Suppressor macrophage (primary cell): ENCODE measurements at places on chromosomes 4 and X.

- peak; percentile 82 for DNase-seq
Observed at GRCh38 chrX:107718156-107718621, 57.4 kb downstream of the TSC22D3 start.

GRCh38 chr4:135239964-135240363 is 1038.4 kb upstream of the PABPC4L start:
- no peak for DNase-seq

DNA sequence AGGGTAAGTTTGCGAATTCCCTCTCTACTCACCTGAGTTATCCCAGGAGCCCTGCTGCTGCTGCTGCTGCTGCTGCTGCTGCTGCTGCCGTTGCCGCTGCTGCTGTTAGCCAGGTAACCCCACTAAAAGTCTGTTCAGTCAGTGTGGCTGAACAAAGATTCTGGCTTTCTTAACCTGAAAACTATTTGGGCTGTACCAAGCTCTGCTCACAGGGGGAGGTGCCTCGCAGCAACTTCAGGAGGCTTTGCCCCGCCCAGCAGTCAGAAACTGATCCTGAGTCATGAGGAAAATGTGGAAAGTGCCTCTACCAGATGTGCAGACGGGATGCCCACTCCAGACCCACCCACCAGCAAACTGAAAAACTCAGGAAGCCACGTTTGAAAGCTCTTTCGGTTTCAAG is at the start of gene CAPN6:
Gene CAPN6, minus strand, starts transcription at position 145 of the 400 bp plus-strand sequence. CDS start 6,547 bp downstream, outside the sequence.
- DNase-seq, result no peak

GRCh38 chrX:70262952-70263567 is 3.1 kb upstream of the P2RY4 start:
- DNase-seq, result no peak

- DNase-seq, result no peak
Observed at GRCh38 chrX:148134578-148134977, 153.4 kb downstream of the FMR1NB start.

GRCh38 chr4:5374592-5374991 is 323.3 kb downstream of the STK32B start:
- no peak for DNase-seq

DNA sequence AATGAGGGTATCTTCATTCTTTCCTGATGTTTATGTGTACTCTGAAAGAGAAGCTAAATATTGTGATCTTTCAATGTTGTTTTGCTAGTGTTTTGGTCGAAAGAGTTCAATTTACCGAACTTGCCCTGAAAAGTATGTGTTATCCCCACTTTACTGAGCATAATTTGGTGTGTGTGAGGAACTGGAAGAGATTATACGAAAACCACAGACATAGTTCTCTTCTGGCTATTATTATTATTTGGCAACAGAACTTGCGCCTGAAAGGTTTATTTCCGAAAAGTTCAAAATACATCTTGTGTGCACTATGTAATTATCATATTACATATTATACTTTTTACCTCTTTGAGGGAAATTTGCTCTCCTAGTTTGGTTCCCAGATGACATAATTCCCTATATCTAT is 232.5 kb upstream of the INTU start:
- DNase-seq, result no peak

- DNase-seq, result no peak
Observed at GRCh38 chrX:63661676-63662075, 123.3 kb downstream of the ARHGEF9 start.

DNA sequence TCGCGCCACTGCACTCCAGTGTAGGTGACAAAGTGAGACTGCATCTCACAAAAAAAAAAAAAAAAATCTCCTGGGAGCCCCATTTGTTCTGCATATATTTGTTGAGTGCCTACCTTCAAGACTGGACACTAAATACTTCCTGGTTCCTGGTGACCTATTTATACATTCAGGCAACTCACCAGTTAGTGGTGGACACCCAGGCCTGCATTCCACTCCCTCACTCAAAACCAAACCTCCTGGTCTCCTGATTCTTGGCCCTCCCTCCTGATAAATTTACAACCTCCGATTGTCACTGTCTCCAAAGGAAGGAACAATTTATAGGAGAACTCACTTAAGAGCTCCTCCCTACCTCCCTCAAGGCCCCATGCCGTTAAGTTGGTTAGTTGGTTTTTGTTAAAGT is 3.1 kb downstream of the SYAP1 start:
- no peak for DNase-seq

GRCh38 chr4:23235628-23236390 is 543.1 kb downstream of the GBA3 start:
- no peak for DNase-seq

DNA sequence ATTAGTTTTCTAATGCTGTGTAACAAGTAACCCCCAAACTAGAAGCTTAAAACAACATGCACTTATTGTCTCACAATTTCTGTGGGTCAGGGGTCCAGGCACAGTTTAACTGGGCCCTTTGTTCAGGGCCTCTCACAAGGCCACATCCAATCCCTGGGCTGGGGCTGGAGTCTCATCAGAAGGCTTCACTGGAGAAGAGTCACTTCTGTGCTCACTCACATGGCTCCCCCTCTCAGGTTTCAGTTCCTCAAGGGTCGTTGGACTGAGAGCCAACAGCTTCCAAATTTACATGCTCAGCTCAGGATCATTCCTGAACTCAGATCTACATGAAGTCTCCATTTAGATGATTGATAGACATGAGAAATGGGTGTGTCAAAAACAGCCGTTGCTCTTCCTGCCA is 77.1 kb downstream of the EVC start:
- no peak for DNase-seq

DNA sequence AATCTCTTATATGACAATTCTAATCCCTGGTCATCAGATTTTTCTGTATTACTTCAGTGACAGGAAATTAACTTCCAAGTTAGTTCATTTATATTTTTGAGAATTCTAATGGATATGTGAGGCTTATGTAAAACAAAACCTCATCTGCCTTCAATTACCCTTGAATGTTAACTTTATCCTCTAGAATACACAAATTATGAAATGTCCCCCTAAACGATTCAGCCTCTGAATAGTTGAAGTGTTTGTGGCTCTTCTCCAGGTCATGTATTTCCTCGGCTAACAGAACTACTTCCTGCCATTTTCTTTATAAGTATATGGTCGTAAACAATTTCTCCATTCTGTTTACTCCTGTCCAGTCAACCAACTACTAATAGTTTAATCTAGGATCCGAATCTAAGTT is 401.3 kb downstream of the PCDH10 start:
- DNase-seq, result no peak

GRCh38 chr4:24796620-24797019 is 1.2 kb downstream of the SOD3 start:
- DNase-seq, result no peak

DNA sequence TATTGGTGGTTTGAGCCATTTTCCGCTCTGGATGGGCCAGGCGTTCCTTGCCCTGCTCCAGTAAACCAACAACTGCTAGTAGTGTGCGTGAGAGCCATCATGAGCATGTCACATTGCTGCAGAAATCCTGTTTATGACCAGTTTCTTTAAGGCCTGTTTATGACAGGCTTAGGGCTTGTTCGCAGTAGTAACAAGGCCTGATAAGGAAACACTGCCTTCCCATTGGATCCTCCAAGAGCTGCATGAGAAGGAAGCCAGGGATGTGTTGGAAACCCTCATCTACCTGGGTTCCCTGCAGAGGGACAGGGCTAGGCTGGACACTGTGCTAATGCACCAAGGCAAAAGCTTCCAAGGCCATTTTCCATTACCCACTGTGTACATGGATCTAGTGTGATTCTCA is 153.9 kb downstream of the ZNF518B start:
- DNase-seq, result no peak

- no peak for DNase-seq
Observed at GRCh38 chr4:114495471-114495928, 103.1 kb upstream of the UGT8 start.

DNA sequence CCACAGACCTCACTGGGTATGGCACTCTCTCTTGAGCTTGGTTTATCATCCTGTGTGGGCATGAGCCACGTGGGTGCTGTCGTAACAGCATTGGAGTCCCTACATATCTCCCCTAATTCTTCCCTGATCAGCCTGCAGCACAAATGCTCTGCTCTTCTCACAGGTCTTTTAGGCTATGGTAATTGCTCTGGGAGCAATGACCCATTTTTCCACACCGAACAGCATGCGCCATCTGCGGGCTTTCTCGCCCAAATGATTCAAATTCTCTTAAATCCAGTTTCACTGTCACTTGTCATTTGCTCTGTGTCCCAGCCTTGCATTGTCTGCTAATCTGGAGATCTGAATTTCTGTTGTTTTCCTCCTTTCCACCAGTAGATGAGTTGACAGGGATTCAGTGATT is 48.9 kb upstream of the GATB start:
- DNase-seq, result no peak

DNA sequence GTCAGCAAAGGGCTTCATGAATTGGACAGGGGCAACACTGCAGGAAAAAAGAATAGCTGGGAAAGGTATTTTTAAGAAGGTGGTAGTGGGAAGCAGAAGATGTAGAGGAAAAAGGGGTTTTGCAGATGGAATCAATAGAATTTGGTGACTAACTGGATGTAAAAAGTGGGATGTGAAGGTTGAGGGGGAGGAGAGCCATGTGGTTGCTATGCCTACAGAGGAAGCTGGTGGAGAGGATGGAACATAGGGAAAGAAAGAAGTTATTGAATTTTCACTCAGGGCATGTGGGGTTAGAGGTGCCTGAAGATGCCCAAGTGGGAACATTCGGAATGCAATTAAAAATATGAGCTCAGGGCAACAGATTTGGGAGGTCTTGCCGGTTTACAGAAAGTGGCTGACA is 33.0 kb downstream of the REELD1 start:
- no peak for DNase-seq

DNA sequence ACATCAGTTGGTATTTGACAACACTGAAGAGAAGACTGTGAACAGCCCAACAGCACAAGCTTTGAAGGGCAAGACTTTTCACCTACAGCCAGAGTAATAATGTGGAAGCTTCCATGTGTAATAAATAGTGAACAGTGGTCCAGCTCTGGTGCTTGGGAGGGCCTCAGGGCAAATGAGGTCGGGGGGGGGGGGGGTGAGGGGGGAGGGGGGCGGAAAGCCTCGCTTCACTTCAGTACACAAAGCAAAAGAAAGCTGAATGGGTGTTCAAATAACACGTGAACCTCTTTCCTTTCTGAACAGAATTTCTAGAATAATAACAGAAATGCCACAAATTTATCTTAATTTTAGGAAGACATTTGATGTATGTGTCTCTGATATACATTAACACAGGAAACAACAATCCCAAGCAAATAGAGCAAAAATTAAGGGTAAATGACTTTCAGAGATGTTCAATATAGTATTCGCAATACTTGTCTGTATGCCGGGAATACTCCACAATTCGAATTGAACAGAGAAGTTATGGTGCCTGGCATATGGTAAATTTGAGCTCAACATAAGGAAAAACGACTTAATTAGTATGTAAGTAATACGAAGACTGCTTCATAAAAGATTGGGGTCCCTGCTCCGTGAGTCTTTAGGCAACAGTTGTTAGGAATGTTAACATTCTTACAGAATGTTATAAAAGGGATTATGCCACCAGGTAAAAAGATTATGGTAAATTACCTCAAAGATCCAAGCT is 92.6 kb downstream of the FRYL start:
- no peak for DNase-seq

DNA sequence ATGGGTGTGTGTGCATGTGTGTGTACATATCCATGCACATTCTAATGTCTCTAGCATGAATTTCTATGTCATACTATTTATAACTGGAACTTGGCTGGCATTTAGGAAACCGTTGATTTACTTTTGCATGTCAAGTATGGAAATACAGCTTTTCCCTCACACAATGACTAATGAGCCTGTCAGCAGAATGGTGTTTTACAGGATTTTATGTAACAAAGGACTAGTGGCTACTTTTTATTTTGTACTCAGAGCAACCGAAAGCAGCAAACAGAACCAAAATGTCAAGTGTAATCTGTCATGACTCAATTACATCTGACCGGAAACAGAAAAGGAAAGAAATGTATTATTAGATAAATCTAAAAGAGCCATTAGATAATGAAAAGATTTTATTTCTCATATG is 1911.5 kb upstream of the AGA start:
- no peak for DNase-seq

DNA sequence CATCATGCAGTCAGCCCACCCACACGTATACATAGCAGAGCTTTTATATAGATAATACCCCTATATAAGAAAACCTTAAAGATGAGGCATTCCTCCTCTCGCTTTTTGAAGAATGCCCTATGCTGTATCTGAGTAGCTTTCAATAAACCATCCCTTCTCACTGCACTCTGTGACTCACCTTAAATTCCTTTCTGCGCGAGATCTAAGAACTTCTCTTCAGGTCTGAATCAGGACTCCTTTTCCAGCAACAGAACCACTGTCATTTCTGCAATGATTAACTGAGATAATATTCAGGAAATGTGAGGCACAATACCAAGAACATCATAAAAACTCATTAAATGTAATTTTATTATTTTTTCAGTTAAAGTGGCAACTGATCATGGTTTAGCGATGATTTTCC is 76.4 kb upstream of the DCLK2 start:
- DNase-seq, result no peak

GRCh38 chrX:119635799-119636198 is 29.6 kb upstream of the NKRF start:
- DNase-seq, result no peak

DNA sequence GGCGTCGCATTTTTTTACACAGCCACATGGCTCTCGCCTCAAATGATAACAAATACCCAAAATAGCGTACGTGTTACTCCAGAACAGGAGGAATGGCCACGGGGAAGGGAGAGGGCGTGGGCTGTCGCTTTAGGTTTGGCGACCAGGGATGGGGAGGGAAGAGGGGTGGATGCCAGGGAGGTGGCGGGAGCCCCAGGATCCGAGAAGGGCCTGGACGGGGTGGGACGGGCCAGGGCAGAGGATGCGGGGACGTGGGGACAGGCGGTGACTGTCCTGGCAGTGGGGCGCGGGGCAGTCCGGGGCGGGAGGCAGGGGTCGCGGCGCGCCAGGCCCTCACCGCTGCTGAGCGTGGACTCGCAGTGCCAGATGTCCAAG is 631 bp downstream of the TMEM47 start:
- no peak for DNase-seq

GRCh38 chr4:113300471-113300928 is 251.0 kb downstream of the ANK2 start:
- DNase-seq, result no peak
